ENCODE measurements at places on chromosomes 11 and 22. TPM values are rescaled to one million over a fixed set of nuclear protein-coding genes. Genes with fewer than 3 reads are reported as not detected.

Gene MS4A14
- total RNA-seq: not detected

Gene BDNF
- not detected for total RNA-seq

Gene SLC22A6
- not detected for total RNA-seq

Gene CREB3L1
- total RNA-seq: 0.12 TPM

Gene GNG3
- not detected for total RNA-seq

Gene ME3
- 6.0 TPM for total RNA-seq

Gene PATE2
- total RNA-seq: not detected

Gene CCDC73
- total RNA-seq: not detected

DNA sequence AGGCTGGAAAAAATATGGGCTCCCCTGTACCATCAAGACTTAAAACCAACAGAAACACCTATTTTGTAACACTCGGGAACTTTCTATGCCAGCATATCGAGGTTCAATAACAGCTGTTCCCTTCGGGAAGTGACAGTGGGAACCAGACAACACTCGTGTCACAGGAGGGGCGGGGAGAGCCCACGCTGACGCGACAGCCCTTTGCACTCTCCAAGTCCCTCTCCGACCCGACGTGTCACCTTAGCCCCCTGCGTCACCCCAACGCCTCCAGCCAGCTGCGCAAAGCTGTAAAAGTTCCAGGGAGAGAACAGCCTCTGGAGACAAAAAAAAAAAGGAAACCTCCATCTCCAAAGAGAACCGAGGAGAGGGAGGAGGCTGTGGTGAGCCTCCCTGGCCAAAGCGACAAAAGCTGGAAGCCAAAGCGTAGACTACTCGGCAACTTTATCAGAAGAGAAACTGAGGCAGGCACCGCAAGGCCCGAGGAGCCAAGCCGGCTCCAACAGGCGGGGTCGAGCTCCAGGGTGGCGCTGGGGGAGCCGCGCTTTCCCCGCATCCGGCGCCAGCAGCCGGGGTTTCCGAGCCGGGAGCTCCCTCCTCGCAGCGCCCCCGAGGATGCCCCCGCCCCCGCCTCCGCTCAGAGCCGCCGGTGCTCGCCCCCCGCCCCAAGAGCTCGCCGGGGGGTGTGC lies 751 bp downstream of the ARFGAP3 start:
- peak overlapping the region; percentile 81 for H3K4me3 ChIP-seq
- H3K27ac ChIP-seq: peak overlapping the region; percentile 66
- H3K36me3 ChIP-seq: no peaks in the 10 kb centered on the region
- peaks cover 7% of the 10 kb centered on the region for H3K4me1 ChIP-seq
- no peaks in the 10 kb centered on the region for H3K27me3 ChIP-seq
- DNase-seq: peak; percentile 63

- H3K4me3 ChIP-seq: no peak overlapping the region
- no peak for DNase-seq
- no peak overlapping the region for H3K27ac ChIP-seq
- H3K27me3 ChIP-seq: peaks cover 3% of the 10 kb centered on the region
These were observed 77.1 kb upstream of the CCDC90B start for GRCh38 chr11:83363312-83363711.

DNA sequence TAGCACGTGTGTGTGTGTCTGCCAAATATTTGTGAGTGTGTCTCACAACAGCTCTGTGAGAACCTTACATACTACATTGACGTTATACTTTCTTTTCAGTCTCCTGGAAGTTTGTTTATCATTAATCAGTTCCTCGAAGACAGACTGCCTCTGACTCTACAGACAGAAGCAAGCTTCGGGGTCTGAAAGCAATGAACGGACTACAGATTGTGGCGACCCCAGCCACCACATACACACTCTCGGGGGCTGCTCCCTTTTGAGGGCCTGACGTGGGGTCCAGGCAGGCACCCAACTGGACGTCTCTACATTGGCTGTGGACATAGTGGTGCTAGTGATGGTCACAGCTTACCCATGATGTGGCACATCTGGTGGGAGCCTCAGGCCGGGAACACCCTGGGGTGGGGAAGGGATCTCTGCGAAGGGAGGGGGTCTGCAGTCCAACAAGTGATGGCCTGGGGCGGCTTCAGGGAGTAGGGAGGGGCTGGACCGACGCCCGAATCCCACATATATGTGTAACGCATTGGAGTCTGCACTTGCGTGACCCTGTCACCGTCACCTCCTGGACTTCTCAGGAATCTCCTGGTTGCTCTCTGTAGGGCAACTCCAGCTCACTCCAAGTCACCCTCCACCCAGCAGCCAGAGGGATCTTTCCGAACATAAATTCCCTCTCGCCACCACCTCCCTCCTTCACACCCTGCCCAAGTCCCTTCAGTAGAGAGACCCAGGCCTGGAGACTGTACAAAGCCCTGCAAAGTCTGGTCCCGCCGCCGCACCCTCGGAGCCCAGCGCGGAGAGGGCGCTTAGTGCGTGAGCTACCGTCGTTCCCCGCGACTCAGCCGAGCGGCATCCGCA lies 30.4 kb upstream of the TRIM29 start:
- H3K27me3 ChIP-seq: peaks cover 64% of the 10 kb centered on the region
- no peak for DNase-seq
- peak overlapping the region; percentile 56 for H3K4me3 ChIP-seq

DNA sequence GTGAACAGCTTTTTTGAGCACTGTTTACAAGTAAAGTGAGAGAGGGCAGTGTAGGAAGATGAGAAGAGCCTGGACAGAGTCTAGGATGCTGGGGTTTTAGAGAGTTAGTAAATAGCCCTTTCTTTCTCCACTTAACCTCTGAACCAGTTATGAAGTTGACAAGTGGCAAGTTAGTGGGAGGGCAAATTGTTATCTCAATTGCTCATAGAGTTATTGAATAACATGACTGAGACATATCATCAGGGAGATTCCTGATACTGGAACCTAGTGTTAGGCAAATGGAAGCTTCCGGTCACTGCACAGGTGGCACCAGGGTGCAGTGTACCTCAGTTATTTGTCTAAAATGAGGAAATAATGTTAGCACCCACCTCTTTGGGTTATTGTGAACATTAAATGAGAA lies 57.8 kb upstream of the PTPN5 start:
- no peak overlapping the region for H3K27ac ChIP-seq
- H3K36me3 ChIP-seq: no peaks in the 10 kb centered on the region
- peaks cover 4% of the 10 kb centered on the region for H3K27me3 ChIP-seq
- no peak for DNase-seq
- no peak overlapping the region for H3K4me3 ChIP-seq
- H3K4me1 ChIP-seq: no peaks in the 10 kb centered on the region

DNA sequence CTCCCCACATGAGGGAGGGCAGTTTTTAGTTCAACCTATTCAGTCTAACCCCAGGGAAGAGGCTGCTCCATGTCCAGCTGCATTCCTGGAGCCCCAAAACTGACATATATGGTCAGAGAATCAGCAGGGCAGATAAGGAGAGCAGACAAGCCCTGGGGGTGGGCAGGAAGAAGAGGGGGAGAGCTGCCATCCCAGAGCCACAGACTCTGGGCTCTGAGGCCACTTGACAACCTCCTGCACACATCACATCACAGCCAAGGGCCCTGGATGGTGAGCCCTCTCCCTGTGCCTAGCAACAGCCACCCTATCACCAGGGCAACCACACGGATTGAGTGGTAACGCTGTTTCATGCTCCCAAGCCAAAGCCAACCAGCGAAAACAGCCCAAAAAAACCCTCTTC lies 3.1 kb downstream of the ARHGAP1 start:
- H3K36me3 ChIP-seq: peaks cover 15% of the 10 kb centered on the region
- no peaks in the 10 kb centered on the region for H3K27me3 ChIP-seq
- H3K4me3 ChIP-seq: no peak overlapping the region
- no peak for DNase-seq
- no peak overlapping the region for H3K27ac ChIP-seq

DNA sequence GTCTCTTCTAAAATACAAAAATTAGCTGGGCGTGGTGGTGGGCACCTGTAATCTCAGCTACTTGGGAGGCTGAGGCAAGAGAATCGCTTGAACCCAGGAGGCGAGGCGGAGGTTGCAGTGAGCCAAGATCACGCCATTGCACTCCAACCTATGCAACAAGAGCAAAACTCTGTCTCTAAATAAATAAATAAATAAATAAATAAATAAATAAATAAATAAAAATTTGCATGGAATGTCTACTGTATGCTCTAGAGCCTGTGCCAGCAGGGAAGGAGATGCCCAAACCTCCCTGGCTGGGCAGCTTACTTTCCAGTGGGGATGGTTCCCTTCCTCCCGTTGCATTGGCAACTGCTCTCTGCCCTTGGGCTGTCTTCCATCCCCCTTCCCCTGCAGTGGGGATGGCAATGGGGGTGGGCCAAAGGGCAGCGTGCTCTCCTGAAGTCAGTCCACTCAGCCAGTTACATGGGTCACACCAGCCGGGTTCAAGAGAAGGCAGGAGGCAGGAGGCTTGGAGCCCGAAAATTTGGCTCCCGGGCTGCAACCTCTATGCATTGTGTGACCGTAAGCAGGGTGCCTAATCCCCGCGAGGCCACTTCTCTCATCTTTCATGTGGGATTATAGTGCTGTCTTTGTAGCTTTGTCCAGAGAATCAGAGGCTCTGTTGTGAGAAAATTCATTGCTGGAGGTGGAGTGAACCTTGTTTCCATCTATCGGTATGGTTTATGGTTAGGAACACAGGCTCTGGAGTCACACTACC lies 1.4 kb upstream of the LRRC10B start:
- H3K36me3 ChIP-seq: no peaks in the 10 kb centered on the region
- peaks cover 7% of the 10 kb centered on the region for H3K4me1 ChIP-seq
- H3K4me3 ChIP-seq: no peak overlapping the region
- H3K27me3 ChIP-seq: peaks cover 41% of the 10 kb centered on the region
- no peak overlapping the region for H3K27ac ChIP-seq
- DNase-seq: no peak

- H3K4me3 ChIP-seq: no peak overlapping the region
- H3K36me3 ChIP-seq: no peaks in the 10 kb centered on the region
- no peak for DNase-seq
These were observed 43.1 kb upstream of the MYH9 start for GRCh38 chr22:36430863-36431262.

GRCh38 chr11:59614277-59615119 lies 1.1 kb downstream of the OSBP start:
- peaks cover 44% of the 10 kb centered on the region for H3K4me1 ChIP-seq
- no peak for DNase-seq
- H3K36me3 ChIP-seq: peaks cover 9% of the 10 kb centered on the region
- peak overlapping the region; percentile 77 for H3K27ac ChIP-seq

DNA sequence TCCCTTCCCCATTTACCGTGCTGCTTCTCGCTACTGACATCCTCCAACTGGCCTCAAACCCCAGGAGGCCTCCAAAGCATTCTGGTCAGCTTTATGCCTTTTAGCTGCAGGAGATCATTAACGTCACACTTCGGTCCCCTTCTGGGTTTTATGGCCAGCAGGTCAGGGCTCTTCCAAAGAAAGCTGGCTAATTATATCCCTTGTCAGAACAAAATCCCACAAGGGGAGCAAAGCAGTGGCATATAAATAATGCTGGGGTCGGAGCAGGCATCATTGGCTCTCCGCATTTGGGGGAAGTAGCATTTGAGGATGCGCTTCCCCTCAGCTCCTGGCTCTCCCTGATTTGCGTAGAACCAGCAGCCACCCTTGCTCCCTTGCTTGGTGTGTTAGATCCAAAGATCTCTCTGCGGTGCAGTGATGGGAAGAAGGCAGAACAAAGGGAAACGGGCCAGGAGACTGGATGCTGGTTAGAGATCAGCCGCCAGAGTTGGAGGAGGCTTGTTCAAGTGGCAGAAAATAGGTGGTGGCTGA lies 117.4 kb downstream of the DBX1 start:
- H3K36me3 ChIP-seq: no peaks in the 10 kb centered on the region
- no peak overlapping the region for H3K27ac ChIP-seq
- no peak overlapping the region for H3K4me3 ChIP-seq
- no peaks in the 10 kb centered on the region for H3K4me1 ChIP-seq
- no peak for DNase-seq

DNA sequence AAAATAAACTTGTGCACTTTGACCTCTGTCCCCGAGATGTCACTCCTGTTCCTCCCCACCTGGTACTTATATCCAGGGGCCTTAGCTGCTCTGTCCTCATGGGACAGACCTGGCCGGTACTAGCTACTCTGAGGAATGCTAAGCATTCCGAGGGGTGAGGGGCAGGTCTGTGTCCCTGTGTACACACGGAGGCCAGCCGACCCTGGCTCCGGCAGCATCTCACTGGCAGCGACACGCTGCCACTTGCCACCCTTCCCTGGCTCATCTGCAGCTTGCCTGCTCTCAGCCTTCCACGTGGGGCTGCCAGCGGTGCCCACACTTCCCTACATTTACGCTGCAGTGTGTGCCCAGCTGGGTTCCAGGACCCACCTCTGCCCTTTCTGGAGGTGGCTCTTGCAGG lies 21.6 kb upstream of the TEF start:
- H3K4me3 ChIP-seq: no peak overlapping the region
- no peaks in the 10 kb centered on the region for H3K36me3 ChIP-seq
- H3K4me1 ChIP-seq: no peaks in the 10 kb centered on the region
- no peak for DNase-seq
- no peaks in the 10 kb centered on the region for H3K27me3 ChIP-seq
- H3K27ac ChIP-seq: no peak overlapping the region

GRCh38 chr11:115766561-115766960 lies 262.3 kb upstream of the CADM1 start:
- H3K4me1 ChIP-seq: no peaks in the 10 kb centered on the region
- peaks cover 13% of the 10 kb centered on the region for H3K27me3 ChIP-seq
- H3K36me3 ChIP-seq: no peaks in the 10 kb centered on the region

- H3K27ac ChIP-seq: no peak overlapping the region
- peaks cover 26% of the 10 kb centered on the region for H3K27me3 ChIP-seq
- no peak overlapping the region for H3K4me3 ChIP-seq
- DNase-seq: no peak
- H3K4me1 ChIP-seq: peaks cover 18% of the 10 kb centered on the region
These were observed 55.1 kb downstream of the CYTH4 start for GRCh38 chr22:37337204-37337943.

DNA sequence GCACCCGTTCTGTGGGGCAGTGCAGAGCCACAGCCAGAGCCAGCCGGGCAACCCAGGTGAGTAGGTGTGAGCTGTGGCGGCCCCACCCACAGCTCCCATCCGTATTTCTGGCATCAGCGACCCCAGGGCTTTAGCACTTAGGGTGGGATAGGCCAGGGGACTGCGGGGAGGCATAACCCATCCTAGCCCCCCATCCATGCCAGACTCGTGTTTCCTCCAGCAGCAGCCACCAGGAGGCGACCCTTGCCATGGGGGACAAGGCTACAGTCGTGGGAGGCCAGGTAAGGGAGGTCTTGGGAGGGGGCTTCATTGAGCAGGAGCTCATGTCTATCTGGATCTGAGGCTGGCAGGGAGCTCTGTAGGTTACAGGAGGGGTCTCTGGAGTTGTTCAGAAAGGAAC lies 873 bp downstream of the OTOG start:
- no peaks in the 10 kb centered on the region for H3K36me3 ChIP-seq

GRCh38 chr11:93662175-93662570 lies 691 bp downstream of the CEP295 start:
- peaks cover 16% of the 10 kb centered on the region for H3K36me3 ChIP-seq
- no peak for DNase-seq
- peak overlapping the region; percentile 84 for H3K4me3 ChIP-seq
- peak overlapping the region; percentile 93 for H3K27ac ChIP-seq
- H3K4me1 ChIP-seq: peaks cover 43% of the 10 kb centered on the region
